ENCODE measurements at places on chromosomes 4 and X.

GRCh38 chrX:44876086-44876485 lies 3.1 kb downstream of the KDM6A start:
- DNase-seq = peak; percentile 15

DNA sequence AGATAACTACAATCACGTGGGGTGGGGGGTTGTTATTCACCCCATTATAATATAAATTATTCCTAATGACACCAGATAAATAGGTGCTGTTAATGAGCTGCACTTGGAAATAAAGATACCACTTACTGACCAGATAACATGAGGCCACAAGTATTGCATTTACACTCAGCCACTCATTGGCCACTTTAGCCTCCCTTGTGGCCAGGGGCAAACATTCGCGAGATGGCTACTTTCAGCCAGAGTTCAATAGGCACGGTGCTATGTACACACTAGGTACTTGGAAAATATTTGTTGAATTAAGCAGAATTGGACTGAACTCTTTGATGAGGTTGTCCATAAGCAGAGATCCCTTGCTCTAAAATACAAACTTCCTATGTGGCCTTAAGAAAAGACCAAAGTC lies 713.7 kb upstream of the TENM3 start:
- DNase-seq = no peak

- no peak for DNase-seq
Observed at GRCh38 chrX:115378471-115378870, 89.0 kb downstream of the LUZP4 start.

DNA sequence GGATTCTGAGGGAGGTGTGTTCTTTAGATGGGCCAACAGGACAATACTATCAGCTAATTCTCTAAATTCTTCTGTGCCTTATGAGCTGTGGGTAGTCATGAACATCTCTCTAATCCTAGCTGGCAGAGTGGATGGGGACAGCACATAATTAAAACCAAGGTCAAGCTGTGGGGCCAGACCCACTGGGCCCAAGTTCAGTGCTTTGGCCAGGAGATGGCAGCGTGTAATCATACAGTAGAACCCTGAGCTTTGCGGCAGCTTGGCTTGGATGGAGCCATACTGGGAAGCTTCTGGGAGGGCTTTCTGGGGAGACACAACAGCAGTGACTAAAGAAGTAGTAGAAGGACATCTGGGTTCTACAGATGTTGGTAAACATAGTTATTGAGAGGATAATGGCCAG lies 140.3 kb upstream of the CXCL13 start:
- peak; percentile 8 for DNase-seq

GRCh38 chr4:186854256-186854655 lies 130.6 kb upstream of the FAT1 start:
- no peak for DNase-seq

DNA sequence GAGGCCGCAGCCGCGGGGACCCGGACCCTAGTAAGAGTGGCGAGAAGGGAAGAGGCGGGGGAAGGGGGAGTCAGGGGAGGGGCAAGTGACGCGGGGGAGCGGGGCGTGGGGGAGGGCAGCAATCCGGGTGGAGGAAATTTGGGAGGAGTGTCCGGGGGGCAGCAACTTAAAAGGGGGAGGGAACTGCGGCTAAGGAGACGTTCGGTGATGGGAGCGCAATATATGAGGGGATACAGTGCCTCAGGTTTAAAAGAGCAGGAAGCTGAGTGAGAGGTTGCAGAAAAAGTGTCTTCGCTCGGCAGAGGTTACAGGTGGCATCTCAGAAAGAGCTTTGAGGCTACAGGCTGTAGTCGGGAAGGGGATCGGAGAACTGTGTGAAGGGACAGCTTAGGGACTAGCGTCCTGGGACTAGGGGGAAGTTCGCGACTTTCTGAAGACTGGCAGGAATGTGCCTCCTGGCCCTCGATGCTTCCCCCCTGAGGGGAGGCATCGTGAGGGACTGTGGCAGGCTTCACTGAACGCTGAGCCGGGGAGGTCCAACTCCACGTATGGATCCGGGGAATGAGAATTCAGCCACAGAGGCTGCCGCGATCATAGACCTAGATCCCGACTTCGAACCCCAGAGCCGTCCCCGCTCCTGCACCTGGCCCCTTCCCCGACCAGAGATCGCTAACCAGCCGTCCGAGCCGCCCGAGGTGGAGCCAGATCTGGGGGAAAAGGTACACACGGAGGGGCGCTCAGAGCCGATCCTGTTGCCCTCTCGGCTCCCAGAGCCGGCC lies 519 bp downstream of the FOXO4 start:
- peak; percentile 20 for DNase-seq

DNA sequence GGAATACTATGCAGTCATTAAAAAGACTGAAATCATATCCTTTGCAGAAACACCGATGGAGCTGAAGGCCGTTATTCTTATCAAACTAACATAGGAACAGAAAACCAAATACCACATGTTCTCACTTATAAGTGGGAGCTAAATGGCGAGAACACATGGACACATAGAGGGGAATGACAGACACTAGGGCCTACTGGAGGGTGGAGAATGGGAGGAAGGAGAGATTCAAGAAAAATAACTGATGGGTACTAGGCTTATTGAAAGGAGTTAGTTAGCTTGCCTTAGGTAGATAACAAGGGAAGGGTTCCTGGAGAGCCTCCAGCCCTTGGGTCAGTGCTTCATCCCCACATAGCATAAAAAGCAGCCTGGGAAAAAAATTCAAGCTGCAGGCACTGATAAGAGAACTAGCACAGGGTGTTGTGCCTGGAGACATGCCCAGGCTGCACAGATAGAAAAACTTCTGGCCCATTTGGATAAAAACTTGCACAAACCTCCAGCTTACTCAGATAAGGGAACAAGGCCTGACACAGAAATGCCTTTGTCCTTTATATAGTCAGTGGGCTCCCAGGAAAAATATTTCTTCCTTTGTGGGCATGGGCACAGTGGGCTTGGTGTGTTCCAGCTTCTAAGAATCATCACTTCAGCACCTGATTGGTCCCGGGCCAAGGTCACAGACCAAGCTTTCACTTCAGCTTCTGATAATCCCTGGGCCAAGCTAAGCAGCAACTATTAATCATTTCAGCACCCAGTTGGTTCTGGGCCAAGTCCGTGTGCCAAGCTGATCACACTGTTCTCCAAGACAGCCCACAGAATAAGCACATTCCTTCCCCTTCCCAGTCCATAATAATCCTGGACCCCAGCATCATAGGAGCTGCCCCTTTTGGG lies 23.1 kb upstream of the PWWP3B start:
- DNase-seq = peak; percentile 11

GRCh38 chrX:112678831-112679230 lies 907 bp downstream of the LHFPL1 start:
- no peak for DNase-seq

- no peak for DNase-seq
Observed at GRCh38 chr4:185915271-185915670, 103.3 kb upstream of the SORBS2 start.

DNA sequence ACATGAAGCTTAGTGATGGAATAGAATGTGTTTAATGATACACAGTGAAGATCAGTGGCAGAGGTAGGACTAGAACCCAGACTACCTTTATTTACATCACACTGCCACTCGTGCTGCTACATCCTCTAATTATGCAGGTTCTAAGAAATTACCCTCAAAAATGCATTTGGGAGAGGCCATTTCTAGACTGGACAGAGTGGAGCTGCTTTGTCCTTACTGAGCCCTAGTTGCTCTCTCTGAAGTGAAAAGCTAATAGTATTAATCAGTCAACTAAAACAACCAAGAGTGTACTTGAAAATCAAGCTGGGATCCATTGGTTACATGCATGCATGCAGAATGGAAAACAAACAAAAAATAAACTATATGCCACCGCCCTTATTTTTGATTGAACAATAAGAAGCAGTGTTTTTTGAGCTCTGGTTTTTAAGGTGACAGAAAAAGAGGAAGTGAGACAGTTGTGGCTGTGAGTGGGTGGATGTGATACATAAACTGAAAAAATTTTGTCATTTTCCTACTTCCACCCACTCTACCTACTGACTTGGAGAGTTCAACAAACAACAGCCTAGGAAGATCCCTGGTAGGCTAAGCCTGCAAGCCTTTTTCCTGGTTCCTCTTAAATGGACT lies 6.8 kb upstream of the VSIG4 start:
- DNase-seq = no peak

GRCh38 chr4:142274137-142274536 lies 572.0 kb downstream of the INPP4B start:
- DNase-seq = no peak

DNA sequence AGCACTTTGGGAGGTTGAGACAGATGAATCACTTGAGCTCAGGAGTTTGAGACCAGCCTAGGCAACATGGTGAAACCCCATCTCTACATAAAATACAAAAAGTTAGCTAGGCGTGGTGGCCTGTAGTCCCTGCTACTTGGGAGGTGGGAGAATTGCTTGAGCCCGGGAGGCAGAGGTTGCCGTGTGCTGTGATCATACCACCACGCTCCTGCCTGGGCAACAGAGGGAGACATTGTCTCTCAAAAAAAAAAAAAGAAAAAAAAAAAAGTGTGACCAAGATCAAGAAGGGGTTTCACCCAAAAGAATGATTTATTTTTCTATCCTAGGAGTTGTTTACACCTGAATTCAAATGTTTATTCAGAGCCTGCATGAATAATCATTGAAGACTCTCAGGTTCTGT lies 572.4 kb upstream of the GALNT7 start:
- DNase-seq = peak; percentile 7

DNA sequence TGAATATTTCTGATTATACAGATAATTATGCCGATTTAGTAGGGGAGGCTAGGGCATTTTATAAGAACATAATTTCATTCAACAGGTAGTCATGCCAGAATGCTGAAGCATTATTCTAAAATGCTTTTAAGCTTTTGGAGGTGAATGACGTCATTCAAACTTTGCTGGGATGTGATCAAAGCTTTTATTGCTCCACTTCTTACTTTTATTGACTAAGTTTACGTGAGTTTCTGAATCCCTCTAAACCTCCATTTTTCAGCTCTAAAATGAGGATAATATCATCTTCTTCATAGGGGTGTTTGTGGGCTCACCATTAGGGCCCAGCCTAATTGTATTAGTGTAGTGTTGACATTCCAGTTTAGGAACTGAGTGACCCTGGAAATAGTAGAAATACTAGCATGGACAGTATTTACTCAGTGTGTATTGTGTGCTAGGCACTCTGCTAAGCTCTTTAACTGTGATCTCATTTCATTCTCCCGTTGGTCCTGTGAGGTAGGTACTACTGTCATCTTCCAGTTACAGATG lies 3.0 kb downstream of the WWC2 start:
- DNase-seq = no peak

DNA sequence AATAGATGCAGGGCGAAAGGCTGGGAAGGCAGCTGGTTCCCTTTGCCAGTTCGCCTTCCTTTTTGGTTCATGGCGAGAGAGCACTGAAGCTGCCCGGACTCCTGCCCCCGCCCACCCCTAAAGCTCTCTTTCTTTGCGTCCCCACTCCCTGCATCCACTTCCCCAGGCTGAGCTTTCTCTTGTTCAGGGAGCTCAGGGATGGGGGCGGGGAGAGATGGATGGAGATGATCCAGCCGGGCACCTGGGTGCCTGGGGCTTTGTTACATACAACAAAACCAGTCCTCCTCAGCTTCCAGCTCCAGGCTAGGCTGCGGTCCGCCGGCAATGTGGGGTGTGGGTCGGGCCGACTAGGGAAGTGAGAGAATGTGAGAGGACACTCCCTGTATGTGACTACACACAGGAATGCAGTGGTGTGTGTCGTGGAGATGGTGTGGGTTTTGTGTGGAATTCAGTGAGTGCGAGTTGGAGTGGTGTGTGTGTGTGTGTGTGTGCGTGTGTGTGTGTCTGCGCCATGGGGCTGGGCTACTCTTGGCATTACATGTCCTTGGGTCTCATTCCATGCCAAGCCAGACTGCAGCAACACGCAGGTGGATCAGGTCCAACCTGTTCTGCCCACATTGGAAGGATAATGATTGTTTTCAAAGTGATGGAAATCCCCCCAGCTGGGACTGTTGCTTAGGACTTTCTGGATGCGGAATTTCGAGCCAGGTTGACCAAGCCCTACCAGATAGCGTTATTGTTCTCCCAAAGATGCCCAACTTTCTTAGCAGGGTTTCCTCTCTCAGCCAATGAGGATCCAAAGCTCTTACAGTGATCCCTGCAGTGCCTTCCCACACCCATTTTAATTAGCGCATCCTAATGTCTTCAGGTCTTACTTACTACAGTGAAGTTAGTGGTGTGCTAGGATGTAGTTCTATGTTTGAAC lies 149.4 kb upstream of the CHRDL1 start:
- DNase-seq = no peak

- no peak for DNase-seq
Observed at GRCh38 chr4:1166509-1167243, 5.7 kb downstream of the SPON2 start.

DNA sequence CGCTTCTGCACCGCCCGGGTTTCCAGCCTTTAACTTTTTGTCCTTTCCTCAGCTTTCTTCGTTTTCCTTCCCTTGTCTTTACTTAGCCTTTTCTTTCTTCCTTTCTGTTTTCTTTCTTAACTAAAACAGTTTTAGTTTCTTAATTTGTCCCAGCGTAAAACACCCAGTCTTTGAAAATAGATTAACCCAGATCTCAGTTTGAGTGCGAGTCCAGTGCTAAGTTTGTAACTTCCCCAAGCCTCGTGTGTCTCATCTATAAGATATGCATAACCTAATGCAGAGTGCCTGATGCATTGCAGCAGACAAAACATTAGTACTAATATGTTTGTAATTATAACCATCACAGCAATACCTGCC lies 460 bp upstream of the GEMIN8 start:
- DNase-seq = no peak

GRCh38 chrX:139826065-139827044 lies 106.5 kb downstream of the ATP11C start:
- DNase-seq = peak; percentile 18

GRCh38 chr4:82748810-82749470 lies 49.7 kb downstream of the SCD5 start:
- no peak for DNase-seq

DNA sequence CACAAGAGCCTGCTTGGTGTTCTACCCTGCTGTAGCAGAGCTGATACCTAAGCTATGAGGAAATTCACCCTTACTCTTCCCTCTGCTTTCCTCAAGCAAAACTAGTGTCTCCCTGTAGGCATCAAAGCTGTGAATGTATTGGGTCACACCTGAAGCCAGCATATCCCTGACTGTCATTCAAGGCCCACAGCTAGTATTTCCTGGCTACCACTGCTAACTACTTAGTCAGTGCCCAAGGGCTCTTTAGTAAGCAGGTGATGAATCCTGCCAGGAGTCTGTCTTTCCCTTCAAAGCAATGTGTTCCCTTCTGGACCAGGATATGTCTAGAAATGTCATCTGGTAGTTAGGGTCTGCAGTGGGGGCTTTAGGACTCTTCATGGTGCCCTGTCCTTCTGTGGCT lies 125.7 kb downstream of the RPA4 start:
- DNase-seq = no peak

DNA sequence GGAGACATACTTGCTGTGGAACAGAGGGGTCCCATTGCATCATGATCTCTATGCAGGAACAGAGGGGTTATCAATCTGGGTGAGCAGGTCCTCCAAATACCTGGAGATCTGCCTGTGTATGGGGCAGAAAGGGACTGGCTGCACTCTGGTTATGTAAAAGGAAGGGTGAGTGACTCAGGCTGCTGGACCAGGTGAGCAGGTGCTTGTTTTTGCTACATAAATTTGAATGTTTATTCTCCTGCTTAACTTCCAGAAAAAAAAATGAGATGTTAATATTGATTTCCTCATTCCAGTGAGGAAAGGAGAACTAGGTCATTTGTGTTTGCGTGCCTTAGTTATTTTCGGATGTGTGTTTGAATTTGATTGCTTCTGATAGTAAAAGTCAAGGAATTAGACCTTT lies 225.8 kb upstream of the TRAM1L1 start:
- no peak for DNase-seq
